ENCODE measurements at places on chromosomes 5 and 9.

GRCh38 chr9:3468421-3469205, 57.2 kb downstream of the RFX3 start:
- no peak for DNase-seq

DNA sequence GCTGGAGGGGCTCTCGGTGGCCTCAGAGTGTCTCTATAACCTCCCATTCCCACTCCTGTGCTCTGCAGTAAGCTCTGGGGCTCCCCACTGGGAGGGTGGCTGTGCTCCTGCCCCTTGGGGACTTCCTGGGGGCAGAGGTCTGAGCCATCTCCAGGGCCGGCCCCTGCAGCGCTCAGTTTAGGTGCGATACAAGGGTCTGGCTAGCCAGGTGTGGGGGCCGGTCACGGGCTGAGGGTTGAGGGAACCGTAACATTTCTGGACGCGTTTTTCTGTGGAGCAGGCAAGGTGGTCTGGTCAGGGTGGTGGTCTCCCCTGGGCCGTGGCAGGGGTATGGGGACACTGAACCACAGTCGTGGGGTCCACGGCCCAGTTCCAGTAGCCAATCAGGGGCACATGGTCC, 38.0 kb upstream of the SLC6A19 start:
- DNase-seq = no peak

DNA sequence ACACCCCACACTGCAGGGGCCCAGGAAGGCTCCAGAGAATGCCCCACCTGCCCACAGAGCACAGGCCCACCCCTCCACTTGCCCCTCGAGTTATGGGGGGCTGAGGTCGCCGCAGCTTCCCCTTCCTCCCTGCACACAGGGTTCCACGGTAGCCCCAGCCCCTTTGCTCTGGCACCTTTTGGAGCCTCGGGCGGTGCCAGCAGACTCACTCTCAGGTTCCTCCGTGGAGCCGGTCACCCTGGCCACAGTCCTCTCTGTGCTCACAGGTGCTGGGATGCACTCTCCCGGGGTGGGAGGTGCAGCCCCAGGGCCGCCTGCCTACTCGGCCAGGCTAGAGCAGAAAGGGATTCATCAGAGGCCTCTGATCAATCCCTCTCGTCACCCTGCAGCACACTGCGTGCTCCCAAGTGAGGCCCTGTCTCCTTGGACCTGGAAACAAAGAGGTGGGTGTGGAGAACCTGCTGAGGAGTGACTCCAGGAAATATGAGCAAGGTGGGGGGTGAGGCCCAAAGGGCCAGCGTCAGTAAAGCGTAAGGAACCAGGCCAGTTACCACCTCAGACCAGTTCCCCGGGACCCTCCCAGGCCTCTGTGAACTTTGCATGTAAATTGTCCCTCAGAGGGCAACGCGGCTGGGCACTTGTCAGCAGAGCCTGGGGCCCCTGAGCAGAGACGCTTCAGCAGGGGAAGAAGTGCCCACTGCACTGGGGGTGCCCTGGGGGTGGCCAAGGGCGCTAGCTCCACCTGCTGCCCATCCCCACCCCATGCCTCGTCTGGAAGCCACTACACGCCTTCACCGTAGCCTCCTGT, 167.8 kb downstream of the OLFM1 start:
- DNase-seq = peak; percentile 6

DNA sequence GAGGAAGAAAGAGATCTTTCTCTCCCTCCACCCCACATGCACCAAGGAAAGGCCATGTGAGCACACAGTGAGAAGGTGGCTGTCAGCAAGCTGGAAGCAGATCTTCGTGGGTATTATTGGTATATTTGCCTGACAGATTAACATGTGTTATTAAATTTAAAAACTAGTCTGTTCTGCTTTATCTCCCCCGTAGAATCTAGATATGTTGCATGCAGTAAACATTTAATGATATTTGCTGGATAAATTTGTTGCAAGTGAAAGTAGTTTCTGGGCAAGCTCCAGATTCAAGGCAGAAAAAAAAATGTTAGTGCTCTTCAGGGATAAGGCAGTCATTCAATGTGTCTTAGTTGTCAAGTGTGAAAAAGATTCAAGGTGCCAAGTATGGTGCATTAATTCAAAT, 215.0 kb upstream of the TAS2R1 start:
- no peak for DNase-seq

GRCh38 chr5:159304961-159305595, 25.2 kb downstream of the IL12B start:
- no peak for DNase-seq

DNA sequence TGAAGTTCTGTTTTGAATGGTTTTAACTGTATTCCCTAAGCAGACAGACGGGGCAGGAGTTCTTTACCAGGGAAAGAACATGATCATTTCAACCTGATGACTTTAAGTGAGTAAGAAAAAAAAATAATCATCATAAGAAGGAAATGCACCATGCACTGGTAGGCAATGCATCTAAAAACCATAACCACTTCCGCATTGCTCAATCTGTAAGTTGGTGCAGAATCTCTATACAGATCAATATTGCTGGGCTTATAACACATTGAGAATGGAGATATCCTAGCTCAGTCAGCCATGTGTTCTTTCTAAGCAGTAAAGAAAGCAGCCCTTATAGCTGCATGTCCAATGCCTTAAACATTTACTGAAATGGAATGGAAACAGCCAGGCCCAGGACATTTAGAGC, 407.1 kb upstream of the DMAC1 start:
- DNase-seq = no peak

DNA sequence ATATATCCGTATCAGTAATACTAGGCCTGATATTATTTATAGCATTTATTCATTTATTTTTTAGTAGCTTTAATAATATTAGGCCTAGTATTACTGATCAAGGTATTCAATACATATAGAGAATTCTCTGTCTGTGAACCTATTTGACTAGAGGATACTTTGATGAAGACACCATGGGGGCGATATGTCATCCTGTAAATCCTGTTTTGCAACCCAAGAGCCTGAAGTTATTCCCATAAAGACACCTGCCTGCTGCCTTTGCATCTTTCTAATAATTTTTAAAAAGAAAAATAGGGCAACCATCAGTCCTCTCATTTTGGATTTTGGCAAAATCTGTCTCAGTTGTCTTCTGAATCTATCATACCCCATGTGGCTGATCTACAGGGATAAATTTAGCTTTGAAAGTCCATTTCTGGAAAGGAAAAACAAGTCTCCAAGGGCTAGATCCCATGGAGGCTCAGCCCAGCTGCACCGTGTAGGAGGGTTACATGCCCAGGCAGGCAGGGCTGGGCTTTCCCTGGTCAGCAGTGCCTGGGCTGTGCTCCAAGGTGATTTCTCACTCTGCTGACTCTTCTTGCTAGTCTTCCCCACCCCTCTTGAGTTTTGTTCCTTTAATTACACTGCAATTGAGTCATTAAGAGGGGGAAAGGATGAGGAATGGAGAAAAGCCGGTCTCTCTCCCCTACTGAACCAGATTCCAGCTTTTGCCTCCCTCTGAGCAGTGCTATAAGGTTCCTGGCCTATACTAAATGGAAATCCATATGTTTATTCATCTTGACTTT, 169.0 kb downstream of the TRIM32 start:
- DNase-seq = no peak

DNA sequence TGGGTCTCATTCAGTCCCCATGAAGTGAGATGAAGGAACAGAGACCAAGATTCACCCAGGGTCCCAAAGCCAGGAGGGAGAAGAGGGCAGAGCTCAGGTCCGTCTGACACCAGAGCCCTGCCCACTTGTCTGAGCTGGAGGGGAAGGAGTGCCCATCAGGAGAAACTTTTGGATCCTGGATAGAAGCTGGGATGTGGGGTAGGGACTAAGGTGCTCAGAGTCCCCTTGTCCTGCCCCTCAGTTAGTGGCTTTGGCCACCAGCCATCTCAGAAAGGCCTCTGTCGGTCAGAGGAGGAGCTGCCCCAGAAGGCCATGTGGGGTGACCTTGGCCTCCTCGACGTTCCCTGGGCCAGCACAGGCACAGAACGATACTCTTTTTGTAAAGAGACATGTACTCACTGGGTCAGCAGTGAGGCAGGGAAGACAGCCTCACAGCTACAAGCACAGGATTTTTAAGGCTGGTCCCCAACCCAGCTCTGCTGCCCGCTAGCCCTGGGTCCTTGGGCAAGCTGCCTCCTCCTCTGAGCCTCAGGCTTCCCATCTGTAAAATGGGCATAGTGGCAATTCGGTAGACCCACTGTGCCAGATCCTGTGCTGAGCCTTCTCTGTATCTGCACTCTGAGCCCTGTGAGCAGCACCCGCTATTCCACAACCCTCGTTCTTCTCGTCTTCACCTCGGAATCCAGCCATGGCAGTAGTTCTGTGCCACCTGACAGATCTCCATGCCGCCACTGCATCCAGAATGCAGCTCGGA, 49.4 kb downstream of the C9orf50 start:
- DNase-seq = no peak

DNA sequence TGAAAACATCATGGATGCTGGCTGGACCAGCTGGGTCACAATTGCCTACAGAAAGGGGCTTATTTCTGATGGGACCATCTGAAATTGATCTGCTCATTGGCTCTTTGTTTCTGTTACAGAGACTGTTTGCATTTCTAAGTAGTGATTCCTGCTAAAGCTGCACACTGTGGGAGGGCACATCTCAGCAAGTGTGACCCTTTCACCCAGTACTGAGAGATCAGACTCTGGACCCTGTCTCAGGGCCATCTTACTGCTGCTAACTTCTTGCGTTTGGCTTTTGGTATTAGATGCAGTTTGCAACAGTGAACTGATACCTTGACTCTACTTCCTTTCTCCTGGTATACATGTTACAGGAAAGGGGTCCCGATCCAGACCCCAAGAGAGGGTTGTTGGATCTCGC, 24.5 kb upstream of the KDM4C start:
- no peak for DNase-seq

- no peak for DNase-seq
Observed at GRCh38 chr9:26504057-26504456, 388.5 kb downstream of the CAAP1 start.

GRCh38 chr5:60404171-60404570, 295.8 kb downstream of the DEPDC1B start:
- no peak for DNase-seq

- DNase-seq = no peak
Observed at GRCh38 chr5:81121836-81122630, 111.1 kb upstream of the CKMT2 start.

DNA sequence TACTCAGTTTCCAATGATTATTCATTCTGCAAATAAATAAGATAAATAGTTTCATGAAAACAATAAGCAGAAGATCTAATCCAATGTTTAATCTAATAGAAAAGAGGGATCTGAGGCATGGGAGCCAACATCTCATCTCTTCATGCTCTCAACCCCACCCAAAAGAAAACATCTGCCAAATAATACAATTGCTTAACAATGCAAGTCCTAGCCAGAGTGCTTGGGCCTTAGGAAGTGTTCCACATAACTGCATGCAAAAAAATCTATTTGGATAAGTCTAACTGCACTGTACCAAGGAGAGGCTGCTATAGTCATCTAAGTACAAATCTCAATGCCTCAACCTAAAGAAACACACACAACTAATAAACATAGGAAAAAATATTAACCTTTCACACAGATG, 606.0 kb downstream of the CDH9 start:
- DNase-seq = no peak

DNA sequence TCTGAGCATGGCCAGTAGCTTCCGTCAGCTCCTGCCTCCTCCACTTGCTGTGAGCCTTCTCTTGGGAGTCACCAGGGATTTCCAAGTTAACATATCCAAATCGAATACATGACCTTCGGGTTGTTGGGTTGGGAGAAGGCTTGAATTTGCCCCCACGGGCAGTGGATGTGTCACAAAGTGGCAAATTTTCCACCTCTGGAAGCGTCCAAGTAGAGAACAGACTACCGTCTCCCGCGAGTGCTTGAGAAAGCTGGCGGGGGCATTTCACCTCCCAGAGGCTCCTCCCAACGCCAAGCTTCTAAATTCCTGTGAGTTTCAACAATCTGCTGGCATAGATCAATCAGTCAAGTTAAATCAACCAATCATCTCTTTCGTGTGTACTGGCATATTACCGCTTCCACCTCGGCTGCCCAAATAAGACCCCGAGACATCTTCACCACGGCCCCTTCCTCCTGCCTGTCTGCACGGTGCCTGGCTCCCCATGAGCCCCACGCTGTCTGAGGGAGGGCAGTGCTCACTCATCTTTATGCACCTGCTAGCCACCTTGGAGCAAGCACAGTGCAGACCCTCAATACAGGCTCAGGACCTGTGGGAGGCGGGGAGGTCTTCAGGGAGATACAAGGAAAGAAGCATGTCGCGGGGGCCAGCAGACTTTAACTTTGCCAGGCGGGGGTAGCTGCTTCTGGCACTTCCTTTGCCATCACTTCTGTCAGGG, 79.1 kb downstream of the MRPL36 start:
- DNase-seq = no peak

DNA sequence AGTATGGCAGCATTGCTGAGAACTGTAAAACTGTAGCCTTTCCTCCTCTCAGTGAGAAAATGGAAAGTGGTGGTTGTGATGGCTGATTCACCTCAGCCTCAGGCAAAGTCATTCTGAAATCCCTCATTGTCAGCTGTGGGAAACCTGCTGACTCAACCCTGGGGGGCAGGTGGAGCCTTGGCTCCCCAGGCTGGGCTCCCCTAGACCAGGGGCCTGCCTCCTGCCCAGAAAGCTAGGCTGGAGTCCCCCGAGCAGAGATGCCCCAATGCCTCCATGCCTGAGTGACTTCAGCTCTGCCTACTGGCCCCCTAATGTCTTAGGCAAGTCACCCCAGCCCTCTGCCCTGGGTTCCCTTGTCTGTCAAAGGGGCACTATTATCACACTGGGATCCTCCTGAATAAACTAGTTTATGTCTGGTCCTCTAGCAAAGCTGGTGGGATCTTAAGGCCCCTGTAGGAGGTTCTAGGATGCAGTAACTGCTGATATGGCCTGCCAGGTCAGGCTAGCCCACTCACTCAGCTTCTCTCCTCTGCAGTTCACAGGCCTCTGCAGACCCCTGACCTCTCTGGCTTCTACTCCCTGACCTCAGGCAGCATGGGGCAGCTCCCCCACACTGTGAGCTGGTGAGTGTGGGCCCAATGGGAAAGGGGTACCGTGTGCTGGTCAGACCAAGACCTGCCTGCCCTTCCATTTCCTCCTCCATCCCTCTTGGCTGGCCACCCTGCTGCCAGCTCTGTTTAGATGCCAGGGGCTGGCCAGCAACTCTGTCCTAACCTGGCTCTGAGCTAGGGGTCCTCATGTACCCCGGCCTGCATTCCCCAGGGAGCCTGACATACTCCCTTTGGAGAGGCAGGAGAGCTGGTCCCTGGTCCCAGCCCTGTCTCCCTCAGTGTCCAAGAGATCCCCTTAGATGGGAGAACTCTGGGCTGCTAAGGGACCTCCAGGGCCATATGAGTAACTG, 24.2 kb downstream of the TCF7 start:
- DNase-seq = no peak

DNA sequence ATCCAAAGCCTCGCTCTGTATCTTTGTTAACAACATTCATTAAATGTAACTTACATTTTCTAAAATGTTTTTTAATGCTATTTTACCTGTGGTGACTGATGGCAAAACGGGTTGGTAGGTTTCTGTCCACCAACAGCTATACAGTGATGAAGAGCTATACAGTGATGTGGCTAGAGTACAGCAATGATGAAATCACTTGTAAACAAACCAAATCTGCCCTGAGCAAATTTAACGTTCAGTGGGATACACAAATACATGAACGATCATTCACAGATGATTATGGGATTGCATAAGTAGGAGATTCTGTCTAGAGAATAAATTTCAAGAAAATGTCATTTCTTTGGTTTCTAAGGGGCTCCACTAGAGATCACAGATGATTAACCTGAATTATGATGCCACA, 132.7 kb downstream of the MPDZ start:
- DNase-seq = no peak
